ENCODE measurements at places on chromosomes 5 and 9.

- DNase-seq: no peak
Observed at GRCh38 chr5:132464156-132464939, 26.2 kb downstream of the IRF1 start.

- DNase-seq: no peak
Observed at GRCh38 chr5:181149806-181150733, 2.7 kb downstream of the OR2V2 start.

GRCh38 chr5:109640976-109641375, 48.8 kb upstream of the MAN2A1 start:
- DNase-seq: no peak

GRCh38 chr9:115531410-115532125, 413.6 kb upstream of the TNC start:
- no peak for DNase-seq

DNA sequence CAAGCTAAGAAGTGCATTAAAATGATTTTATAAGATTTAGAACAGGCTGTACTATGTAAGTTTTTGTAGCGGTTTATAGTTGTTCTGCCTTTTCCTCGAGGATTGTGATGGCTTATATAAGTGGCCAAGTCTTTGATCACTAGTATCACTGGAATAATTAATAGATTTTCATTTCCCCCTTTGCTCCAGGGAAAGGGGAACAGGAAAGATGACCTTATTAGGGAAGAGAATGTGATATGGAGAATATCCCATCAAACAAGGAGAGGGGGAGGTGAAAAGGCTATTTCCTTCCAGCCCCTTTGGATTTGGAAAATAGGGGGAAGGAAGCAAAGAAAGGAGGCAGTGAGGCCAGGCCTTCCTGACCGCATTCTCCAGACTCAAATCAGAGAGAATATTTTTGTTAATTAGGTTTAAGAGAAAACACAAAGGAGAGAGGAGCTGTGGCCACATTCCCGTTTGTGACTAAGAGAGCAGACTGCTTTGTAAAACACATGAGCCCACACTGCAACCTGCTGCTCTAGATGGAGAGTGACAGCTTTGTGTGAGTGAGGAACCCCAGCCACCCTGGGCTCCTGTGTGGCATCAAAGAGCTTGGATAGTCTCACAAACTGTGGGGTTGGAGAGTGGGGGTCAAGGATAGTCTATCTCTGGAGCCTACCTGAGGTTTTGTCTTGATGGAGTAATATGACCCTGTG, 359.5 kb downstream of the DTWD2 start:
- DNase-seq: no peak

DNA sequence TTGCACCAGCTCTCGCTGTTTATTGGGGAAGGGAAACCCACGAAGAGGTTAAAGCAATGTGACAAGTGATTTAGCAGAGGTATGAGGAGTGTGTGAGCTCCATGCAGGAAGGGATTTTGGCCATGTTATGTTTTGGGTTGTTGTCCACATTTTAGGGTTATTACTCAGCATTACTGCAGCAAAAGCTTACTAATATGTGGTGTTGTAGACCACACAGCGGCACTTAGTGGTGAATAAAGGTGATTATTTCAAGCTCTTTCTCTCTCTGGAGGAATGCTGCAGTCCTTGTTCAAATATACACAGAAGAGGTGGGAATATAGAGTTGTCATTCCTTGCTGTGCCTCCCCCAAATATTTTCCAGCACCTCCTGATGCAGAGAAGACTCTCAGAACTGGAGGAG, 29.7 kb upstream of the AKNA start:
- no peak for DNase-seq

- DNase-seq: no peak
Observed at GRCh38 chr5:130164966-130165365, 260.7 kb downstream of the CHSY3 start.

GRCh38 chr5:63553073-63553472, 409.2 kb downstream of the HTR1A start:
- DNase-seq: no peak

GRCh38 chr5:135546912-135547311, 11.1 kb upstream of the NEUROG1 start:
- no peak for DNase-seq

DNA sequence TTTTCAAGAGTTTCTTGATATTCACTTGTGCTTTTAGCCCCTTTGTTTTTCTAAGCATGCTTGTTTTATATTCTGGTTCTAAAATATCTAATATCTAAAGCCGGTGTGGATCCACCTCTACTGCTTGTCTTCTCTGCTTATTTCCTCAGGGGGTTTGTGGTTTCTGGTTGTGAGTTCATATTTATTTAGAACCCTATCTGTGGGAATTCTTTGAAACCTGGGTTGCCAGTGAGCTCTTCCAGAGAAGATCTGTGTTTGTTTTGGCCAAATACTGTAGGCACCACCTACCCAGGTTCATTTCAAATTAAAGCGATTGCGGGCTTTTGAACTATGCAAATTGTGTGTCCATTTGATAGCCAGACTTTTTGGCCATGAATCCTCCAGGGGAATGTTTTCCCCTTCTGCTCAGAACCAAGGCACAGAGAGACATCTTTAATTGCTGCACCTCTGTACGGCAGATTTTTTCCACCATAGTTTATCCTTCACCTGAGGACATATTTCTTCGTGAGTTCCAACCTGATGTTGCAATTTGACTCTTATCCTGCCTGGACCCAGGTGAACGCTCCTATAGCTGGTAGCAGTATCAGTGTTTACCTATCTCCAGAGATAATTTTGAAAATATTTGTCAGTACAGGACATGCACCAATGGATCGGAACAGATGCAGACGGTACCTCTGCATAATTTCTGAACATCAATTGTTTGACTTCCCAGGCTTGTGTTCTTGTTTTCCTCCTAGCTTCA, 2.4 kb upstream of the ZBTB43 start:
- no peak for DNase-seq

GRCh38 chr9:2570615-2571479, 50.7 kb upstream of the VLDLR start:
- DNase-seq: peak; percentile 72

GRCh38 chr5:59174248-59174844, 591.5 kb downstream of the RAB3C start:
- DNase-seq: peak; percentile 60

DNA sequence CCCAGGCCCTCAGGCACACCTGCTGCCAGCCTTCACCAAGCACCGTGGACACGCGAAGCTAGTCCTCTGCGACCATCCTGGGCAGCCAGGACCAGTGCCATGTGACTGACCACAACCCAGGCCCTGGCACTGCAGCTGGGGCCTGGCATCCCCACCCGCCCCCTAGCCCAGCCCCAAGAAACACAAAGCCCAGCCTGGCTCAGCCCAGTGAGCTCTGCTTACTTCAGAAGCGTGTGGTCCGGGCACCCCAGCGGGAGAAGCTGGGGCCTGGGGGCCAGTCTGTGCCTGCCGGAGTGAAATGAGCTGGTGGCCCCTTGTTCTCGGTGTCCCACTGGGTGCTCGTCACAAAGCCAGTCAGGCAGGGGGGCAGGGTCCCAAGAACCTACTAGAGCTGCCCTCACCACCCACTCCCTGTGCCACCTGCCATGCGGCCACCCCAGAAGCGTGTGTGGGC, 87.9 kb downstream of the KCNT1 start:
- DNase-seq: no peak

DNA sequence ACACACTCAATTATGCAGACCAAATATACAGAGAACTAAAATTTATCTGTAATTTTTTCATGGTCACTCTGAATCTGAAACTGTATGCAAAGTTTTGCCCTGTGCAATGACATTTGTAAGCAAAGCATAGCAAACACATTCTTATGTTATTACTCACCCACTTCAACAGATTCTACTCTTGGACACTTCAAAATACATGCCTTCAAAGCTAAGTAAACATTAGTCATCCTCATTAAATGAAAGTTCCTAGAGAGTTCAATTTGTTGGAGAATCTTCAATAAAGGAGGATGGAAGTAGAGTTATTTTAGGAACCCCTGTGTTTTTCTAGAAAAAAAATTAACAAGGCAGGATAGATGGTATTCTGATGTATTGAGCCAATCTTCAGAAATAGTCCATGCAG, 639.7 kb upstream of the C9orf72 start:
- peak; percentile 44 for DNase-seq

- DNase-seq: no peak
Observed at GRCh38 chr9:134895908-134896833, 15.6 kb downstream of the FCN2 start.

- no peak for DNase-seq
Observed at GRCh38 chr5:14341571-14342230, 198.6 kb downstream of the TRIO start.

DNA sequence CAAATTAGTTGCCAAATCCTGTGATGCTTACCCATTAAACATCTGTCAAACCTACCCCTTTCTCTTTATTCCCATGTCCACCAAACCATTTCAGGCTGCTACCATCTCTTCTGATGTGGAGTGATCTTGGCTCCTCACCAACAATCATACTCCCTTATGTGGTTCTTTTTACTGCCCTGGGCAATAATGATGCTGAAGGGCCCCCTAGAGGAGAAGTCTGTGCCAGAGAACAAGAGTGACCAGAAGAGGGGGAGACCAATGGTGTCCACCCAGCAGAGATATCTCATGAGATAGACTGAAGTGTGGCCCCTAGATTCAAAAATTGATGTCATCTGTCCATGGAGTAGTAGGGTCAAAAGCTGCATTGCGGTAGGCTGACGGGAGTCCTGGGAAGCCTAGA, 10.9 kb downstream of the LRRC70 start:
- DNase-seq: no peak

GRCh38 chr5:177557041-177557647, 2.8 kb upstream of the FAM193B start:
- peak; percentile 41 for DNase-seq

GRCh38 chr5:170813231-170813630, 29.7 kb downstream of the GABRP start:
- DNase-seq: no peak

DNA sequence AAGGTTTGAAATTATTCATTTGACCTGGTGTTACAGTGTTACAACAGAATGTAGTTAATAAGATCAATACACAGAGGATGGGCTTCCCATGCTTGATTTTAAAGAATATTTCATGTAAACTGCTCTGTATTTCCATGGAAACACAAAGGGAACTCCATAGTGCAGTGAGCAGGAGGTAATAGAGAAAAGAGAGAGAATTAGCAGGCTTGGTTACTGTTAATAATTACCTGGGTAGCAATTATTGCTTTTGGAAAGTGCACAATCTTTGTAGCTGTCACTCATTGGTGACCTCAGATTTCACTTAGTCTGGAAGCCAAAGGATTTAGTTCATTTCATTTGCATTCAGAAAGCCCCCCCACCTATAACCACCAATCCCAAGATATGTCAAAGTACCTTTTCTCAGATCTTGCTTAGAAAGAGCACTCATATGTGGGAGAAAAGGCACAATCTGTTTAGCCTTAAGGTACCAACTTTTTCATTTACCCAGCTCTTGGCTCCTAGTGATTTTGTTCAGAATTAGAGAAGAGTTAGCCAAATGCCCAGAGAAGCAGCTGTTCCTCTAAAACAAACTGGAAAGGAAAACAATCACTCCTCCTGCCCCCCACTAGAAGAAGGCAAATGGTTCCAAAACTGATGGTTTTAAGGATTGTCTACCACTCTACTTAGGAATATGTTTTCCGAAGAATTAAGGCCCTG, 234.5 kb upstream of the SLC24A2 start:
- DNase-seq: no peak

DNA sequence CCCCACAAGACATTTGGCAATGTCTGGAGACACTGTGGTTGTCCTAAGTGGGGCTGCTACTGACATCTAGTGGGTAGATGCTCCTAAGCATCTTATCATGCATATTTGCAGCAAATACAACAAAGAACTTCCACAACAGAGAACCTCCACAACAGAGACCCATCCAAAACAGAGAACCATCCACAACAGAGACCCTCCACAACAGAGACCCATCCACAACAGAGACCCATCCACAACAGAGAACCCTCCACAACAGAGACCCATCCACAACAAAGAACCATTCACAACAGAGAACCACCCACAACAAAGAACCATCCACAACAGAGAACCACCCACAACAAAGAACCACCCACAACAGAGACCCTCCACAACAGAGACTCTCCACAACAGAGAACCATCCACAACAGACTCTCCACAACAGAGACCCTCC, 32.8 kb downstream of the ARPC5L start:
- DNase-seq: peak; percentile 7

DNA sequence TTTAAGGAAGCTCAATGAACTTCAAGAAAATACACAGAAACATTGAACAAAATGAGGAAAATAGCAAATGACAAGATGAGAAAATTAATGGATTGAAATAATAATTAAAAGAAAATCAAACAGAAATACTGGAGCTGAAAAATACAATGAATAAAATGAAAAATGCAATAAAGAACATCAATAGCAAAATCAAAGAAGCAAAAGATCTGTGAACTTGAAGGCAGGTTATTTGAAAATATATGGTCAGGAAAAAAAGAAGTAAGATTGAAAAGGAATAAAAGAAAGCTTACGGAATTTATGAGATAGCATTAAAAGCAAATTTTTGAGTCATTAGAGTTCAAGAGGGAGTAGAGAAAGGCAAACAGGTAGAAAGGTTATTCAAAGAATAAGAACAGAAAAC, 42.4 kb downstream of the CERT1 start:
- no peak for DNase-seq

- DNase-seq: no peak
Observed at GRCh38 chr5:89638871-89639270, 755.9 kb upstream of the MEF2C start.

DNA sequence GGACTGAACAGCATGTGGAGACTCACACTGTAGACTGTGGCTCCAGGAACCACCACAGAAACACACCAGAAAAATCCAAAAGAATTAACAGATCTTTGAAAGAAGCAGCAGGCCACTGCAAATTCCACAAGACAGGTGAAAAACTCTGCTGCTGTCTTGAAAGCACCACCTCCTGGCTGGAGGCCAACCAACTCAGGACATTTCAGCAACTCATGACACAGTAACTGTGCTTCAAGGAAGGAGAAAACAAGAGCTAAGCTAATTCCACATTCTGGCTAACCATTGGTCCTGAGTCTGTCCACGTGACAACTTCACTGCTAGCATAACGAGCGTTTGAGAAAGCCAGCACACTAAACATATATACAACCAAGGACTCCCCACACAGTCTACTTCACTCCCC, 625.1 kb downstream of the PRELID2 start:
- no peak for DNase-seq

DNA sequence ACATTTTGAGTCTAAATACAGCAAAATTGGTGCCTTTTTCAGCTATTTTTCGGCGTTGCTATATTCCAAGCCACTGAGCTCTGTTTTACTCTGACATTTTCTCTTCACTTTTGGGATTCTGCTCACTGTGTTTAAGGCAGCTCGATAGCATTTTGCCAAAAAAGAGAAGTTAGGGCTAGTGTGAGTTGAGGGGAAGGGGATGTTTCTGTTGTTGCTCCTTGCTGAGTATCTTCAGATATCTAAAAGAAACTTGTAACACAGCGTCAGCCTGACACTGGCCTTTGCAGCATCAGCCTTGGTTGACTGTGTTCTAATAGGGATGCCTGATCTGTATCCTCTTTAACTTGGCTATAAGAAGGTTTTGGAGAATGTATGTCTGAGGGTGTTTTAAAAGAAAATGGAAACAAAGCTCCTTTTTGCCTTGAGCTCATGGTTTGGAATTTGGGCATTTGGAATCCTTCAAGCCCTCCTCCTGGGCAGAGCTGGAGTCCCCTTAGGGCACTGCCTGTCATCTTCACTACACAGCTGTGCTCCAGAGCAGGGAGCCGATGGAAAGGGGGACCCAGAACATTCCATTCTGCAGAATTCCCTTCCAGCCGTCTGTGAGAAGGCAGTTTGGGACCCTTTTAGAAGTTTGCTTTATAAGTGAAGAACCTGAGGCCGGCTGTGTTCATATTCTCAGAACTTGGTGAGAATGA, 63.0 kb downstream of the EXOSC2 start:
- DNase-seq: no peak

GRCh38 chr5:95083606-95084005, 201.3 kb downstream of the MCTP1 start:
- DNase-seq: no peak

- DNase-seq: no peak
Observed at GRCh38 chr9:121447321-121447834, 52.3 kb downstream of the GGTA1 start.

All from NCI-H510A treated with DMSO at 0.1 percent for 48 hours (cell line).